ENCODE measurements at places on chromosomes 16 and 17. TPM values are rescaled to one million over a fixed set of nuclear protein-coding genes. Genes with fewer than 3 reads are reported as not detected.

DNA sequence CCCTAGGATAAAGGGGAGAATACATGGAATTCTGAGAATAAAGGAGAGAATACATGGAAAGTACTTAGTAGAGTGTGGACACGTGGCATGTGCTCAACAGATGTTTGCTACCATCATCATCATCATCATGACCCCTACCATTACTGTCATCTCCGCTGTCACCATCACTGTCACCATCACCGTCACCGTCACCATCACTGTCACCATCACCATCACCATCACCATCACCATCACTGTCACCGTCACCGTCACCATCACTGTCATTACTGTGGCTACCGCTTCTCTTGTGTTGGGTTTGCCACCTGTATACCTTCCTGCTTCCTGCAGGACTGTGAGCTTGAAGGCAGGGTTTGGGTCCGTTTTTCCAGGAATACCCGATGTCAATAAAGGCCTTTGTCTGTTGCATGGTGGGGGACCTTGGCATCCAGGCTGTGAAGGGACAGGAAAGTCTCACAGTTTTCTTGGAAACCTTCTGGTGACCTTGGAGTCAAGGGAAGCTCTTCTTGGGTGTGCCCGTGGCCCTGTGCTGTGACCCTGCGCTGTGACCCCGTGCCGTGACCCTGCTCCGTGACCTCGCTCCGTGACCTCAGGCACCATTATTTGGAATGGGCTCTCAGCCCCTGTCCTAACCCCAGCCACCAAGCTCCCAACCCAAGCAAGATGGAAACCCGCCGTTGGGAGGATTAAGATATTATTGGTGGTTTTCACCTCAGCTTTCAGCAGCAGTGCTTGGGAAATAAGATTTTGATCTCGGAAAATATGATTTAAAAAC is 14.4 kb downstream of the CMIP start:
- no peak for DNase-seq

GRCh38 chr16:77304877-77305276 is 105.7 kb downstream of the SYCE1L start:
- no peak for DNase-seq

DNA sequence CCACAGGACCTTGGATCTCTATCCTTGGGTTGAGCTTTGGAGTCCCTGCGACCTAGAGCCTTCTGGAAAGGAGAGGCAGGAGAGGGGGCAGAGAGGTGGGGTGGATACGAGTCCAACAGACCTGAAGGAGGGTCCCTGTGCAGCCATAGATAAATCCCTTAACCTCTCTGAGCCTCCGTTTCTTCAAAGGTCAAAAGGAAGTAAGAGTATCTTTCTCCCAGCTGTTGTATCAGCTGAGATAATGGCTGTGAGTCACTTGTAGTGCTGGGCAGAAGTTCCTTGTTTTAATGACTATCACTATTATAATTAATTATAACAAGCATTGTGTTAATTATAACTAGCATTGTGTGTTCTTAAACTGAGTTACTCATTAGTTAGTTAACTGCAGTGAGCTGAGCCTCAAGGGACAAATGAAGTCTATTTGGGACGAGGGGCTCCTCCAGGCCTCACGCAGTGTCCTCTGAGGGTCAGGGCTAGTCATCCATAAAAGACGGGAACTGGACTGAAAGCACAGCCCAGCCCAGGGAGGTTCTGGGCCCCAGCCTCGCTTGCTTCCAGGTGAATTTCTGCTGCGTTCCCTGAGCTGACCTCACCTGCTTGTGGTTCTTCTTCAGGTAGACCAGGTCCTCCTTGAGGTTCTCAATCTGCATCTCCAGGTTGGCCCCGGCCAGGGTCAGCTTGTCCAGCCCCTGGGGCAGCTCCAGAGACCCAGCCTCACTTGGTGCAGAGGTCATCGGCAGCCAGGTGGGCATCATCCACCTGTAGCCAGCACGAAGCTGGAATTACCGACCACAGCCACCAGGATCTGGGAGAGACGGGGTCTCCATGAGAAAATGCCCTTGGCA is 5.7 kb upstream of the KRT17 start:
- no peak for DNase-seq

DNA sequence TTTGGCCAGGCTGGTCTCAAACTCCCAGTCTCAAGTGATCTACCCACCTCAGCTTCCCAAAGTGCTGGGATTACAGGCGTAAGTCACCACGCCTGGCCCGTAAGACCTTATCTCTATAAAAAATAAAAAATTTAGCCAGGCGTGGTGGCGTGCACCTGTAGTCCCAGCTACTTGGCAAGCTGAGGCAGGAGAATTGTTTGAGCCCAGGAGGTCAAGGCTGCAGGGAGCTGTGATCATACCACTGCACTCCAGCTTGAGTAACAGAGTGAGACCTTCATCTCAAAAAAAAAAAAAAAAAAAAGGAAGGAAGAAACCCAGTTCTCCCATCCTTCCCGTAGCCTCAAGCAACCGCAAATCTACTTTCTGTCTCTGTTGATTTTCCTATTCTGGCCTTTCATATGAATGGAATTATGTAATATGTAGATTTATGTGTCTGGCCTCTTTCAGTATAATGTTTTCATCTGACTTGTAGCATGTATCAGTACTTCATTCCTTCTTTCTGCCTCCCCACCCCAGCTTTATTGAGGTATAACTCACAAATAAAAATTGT is 11.2 kb downstream of the CASC3 start:
- no peak for DNase-seq

The CACNG4 gene
- total RNA-seq, result not detected

The ARHGDIG gene
- 0.59 TPM for total RNA-seq

The C16orf46 gene
- total RNA-seq, result 0.96 TPM

The RASL10B gene
- total RNA-seq, result 0.39 TPM

All from T-cell (primary cell).